ENCODE measurements at places on chromosomes 4 and X.

- peaks cover 35% of the 10 kb centered on the region for H3K4me1 ChIP-seq
- DNase-seq, result no peak
- H3K27ac ChIP-seq, result no peak overlapping the region
- H3K36me3 ChIP-seq, result peaks cover 5% of the 10 kb centered on the region
Measured at GRCh38 chr4:47838445-47838844, 578 bp upstream of the CORIN start.

DNA sequence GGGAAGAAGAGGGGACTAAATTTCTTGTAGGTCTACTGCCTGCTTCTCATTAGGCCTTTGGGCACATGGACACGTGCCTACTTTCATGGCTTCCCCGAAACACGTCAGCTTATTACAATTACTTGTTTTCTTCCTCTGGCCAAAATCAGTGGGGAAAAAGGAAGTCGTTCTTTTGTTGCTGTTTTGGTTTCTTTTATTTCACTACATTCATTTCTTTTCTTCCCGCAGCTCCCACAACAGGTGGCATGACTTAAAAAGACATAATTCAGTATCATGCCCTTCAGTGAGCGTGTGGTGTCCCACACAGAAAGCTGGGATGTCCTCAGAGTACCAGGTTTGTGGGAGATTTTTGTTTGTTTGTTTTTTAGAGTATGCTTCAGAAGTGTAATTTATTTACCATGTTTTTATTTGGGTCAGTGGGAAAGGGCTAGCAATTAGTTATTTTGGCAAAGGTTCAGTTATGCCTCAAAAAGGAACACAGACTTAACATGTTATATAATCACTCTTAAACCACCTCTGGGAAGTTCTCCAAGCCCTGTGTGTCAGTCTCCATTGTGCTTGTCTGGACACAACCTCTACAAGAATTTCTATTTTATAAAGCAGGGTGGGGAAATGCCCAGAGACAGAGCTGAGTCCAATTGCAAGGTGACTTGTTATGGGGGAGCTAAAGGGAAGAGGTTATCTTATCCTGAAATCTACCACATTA, 44.2 kb upstream of the SPRY1 start:
- no peaks in the 10 kb centered on the region for H3K36me3 ChIP-seq
- peak overlapping the region; percentile 31 for H3K27ac ChIP-seq
- DNase-seq, result no peak
- peaks cover 23% of the 10 kb centered on the region for H3K4me1 ChIP-seq
- H3K27me3 ChIP-seq, result no peaks in the 10 kb centered on the region

DNA sequence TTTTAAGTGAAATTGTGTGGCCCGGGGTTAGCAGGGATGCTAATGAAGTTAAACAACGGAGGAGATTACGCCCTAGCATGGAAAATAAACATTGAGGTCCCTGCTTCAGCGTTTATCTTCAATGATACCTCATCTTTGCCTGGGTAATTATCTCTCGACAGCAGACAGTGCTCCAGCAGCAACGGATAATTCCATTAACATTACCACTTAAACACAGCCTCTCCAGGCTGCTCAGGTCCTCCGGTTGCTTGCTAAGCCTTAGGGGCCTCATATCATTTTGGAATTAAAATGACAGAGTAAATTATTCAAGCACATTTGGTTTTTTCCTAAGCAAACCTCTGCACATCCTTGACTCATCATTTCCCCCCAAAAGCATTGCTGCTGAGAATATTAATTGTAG, 281.5 kb upstream of the KLF3 start:
- H3K36me3 ChIP-seq, result no peaks in the 10 kb centered on the region
- H3K4me3 ChIP-seq, result no peak overlapping the region
- no peak for DNase-seq
- H3K27ac ChIP-seq, result no peak overlapping the region
- peaks cover 30% of the 10 kb centered on the region for H3K4me1 ChIP-seq

DNA sequence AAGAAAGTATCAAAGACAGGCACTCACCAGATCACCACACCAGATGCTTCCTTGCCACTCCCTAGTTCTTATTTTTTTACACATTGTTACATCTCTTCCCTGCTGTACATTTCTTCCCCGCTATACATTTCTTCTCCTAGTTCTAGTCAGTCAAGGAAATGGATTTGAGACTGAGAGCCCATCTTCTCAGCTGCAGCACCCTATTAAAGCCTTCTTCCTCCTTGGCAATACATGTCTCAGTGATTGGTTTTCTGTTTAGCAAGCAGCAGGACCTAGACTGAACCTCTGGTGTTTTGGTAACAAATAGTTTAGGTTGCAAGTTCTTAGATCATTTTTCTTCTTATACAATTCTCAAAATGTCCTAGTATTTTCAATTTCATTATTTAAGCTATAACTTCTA, 35.3 kb upstream of the KLHL8 start:
- H3K36me3 ChIP-seq, result no peaks in the 10 kb centered on the region
- H3K4me3 ChIP-seq, result no peak overlapping the region
- DNase-seq, result no peak
- no peak overlapping the region for H3K27ac ChIP-seq

GRCh38 chr4:97828646-97829045, 314.6 kb downstream of the STPG2 start:
- no peak overlapping the region for H3K4me3 ChIP-seq
- H3K27ac ChIP-seq, result no peak overlapping the region
- H3K27me3 ChIP-seq, result no peaks in the 10 kb centered on the region
- H3K36me3 ChIP-seq, result no peaks in the 10 kb centered on the region
- no peak for DNase-seq

GRCh38 chr4:78566834-78567499, 15.4 kb downstream of the ANXA3 start:
- no peaks in the 10 kb centered on the region for H3K27me3 ChIP-seq
- no peak overlapping the region for H3K27ac ChIP-seq
- peaks cover 8% of the 10 kb centered on the region for H3K4me1 ChIP-seq
- DNase-seq, result no peak

DNA sequence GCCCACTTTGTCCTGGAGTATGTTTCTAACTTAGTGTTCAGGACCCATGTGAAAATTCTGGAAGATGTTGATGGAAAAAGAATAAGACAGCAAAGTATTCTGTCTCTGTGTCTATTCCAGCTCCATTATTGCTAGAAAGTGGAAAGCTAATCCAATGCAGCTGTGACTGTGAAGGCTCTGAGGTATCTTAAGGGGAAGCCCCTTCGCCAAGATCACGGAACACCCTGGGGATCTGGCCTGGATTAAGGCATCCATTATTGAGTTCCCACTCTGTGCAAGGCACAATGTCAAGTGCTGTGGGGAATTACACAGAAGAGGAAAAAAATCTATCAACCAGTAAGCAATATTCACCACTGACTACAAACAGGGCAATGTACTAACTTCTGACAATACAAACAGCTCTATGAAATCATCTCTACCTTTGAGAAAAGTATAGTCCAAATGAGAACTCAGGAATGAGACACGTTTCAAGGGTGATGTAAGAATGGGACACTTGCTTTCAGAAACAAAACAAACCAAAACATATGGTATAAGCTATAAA, 222.1 kb downstream of the LDB2 start:
- H3K27ac ChIP-seq, result no peak overlapping the region
- no peaks in the 10 kb centered on the region for H3K36me3 ChIP-seq
- peaks cover 7% of the 10 kb centered on the region for H3K4me1 ChIP-seq
- DNase-seq, result no peak

DNA sequence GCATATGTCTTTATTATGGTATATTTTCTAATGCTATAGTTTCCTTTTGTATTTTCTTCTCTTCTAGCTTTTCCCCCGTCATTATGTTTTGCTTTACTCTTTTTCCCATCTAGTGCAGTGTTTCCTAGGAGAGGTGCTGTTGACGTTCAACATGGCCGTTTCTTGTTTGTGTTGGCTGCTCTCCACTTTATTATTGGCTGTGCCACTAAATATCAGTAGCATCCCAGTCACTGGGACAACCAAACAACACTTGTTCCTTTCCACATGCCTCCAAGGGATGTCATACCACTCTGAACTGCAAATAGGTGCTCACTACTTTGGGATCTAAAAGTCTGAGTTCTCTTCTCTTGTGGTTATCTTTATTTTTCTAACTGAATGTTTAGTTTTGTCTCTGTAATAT, 26.5 kb downstream of the GBA3 start:
- no peak overlapping the region for H3K4me3 ChIP-seq
- H3K36me3 ChIP-seq, result no peaks in the 10 kb centered on the region
- H3K27ac ChIP-seq, result no peak overlapping the region
- no peak for DNase-seq
- no peaks in the 10 kb centered on the region for H3K4me1 ChIP-seq

GRCh38 chrX:153746359-153746758, 17.7 kb upstream of the PLXNB3 start:
- H3K27me3 ChIP-seq, result no peaks in the 10 kb centered on the region
- H3K4me3 ChIP-seq, result no peak overlapping the region
- DNase-seq, result no peak
- peaks cover 5% of the 10 kb centered on the region for H3K4me1 ChIP-seq
- H3K36me3 ChIP-seq, result no peaks in the 10 kb centered on the region

GRCh38 chrX:106906361-106906760, 3.2 kb upstream of the RIPPLY1 start:
- H3K27ac ChIP-seq, result no peak overlapping the region
- no peaks in the 10 kb centered on the region for H3K27me3 ChIP-seq
- no peaks in the 10 kb centered on the region for H3K4me1 ChIP-seq
- no peaks in the 10 kb centered on the region for H3K36me3 ChIP-seq
- no peak overlapping the region for H3K4me3 ChIP-seq

DNA sequence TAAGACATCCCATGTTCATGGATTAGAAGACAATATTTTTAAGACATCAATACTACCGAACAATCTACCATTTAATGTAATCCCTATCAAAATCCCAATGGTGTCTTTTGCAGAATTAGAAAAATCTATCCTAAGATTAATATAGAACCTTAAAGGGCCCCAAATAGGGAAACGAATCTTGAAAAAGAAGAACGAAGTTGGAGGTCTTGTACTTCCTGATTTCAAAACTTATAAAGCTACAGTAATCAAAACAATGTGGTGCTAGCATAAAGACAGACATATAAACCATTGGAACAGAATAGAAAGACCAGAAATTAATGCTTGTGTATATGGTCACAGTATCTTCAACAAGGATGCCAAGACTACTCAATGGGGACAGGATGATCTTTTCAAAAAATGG, 42.0 kb downstream of the CENPE start:
- no peaks in the 10 kb centered on the region for H3K4me1 ChIP-seq
- H3K36me3 ChIP-seq, result no peaks in the 10 kb centered on the region
- H3K27me3 ChIP-seq, result no peaks in the 10 kb centered on the region
- no peak overlapping the region for H3K27ac ChIP-seq

GRCh38 chr4:28921886-28922285, 1798.3 kb upstream of the PCDH7 start:
- no peaks in the 10 kb centered on the region for H3K4me1 ChIP-seq
- DNase-seq, result no peak
- H3K27me3 ChIP-seq, result no peaks in the 10 kb centered on the region
- no peak overlapping the region for H3K4me3 ChIP-seq
- H3K36me3 ChIP-seq, result no peaks in the 10 kb centered on the region

- no peaks in the 10 kb centered on the region for H3K4me1 ChIP-seq
- DNase-seq, result no peak
- H3K27ac ChIP-seq, result no peak overlapping the region
- H3K27me3 ChIP-seq, result no peaks in the 10 kb centered on the region
- no peak overlapping the region for H3K4me3 ChIP-seq
- no peaks in the 10 kb centered on the region for H3K36me3 ChIP-seq
Measured at GRCh38 chrX:121585626-121586025, 538.2 kb downstream of the GLUD2 start.

GRCh38 chr4:55154290-55154880, 29.0 kb upstream of the KDR start:
- no peaks in the 10 kb centered on the region for H3K36me3 ChIP-seq
- H3K4me1 ChIP-seq, result no peaks in the 10 kb centered on the region
- no peaks in the 10 kb centered on the region for H3K27me3 ChIP-seq
- H3K4me3 ChIP-seq, result no peak overlapping the region
- no peak for DNase-seq

DNA sequence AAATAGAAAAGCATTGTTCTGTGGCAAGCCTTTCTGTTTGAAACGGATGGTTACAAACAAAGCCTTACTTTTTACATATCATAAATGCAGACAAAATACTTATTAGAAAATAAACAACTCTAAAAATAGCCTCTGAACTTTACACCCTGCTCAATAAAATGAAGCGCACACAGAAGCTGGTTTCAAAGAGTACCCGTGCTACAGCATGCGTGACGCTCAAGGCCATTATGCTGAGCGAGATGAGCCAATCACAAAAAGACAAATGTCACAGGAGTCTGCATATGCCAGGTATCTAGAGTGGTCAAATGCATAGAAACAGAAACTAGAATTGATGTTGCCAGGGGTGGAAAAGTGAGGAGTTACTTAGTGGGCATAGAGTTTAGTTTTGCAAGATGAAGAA, 326.5 kb upstream of the GATB start:
- H3K36me3 ChIP-seq, result no peaks in the 10 kb centered on the region
- no peak overlapping the region for H3K4me3 ChIP-seq
- no peaks in the 10 kb centered on the region for H3K4me1 ChIP-seq

DNA sequence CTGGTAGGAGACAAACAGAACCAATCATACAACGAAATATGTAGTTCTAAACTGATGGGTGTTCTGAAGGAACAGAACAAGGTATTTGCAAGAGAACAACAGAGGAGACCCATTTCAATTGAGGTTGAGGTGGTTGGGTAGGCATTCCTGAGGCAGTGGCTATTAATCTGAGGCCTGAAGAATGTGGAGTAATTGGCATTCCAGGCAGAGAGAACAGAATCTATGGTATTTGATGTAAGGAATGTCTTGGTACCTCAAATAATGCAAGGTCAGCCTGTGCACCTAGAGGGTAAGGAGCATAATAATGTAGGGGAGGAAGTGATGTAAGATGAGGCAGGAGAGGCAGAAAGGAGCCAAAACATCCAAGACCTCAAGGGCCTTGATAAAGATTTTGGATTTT, 109.5 kb upstream of the TEX13C start:
- no peak for DNase-seq
- no peaks in the 10 kb centered on the region for H3K36me3 ChIP-seq
- H3K27me3 ChIP-seq, result no peaks in the 10 kb centered on the region

DNA sequence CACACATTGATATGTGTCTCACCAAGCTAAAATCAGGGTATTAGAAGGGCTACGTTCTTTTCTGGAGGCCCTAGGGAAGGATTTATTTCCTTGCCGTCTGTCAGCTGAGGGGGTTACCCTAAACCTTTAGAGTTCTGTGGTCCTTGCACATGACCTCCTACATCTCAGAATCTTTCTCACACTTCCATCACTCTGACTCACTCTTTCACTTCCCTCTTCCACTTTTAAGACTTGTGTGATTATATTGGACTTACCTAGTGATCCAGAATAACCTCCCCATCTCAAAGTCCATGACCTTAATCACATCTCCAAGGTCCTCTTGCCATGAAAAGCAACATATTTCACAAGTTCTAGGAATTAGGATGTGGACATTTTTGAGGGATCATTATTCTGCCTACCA, 53.6 kb upstream of the FUNDC1 start:
- no peak overlapping the region for H3K27ac ChIP-seq
- no peak overlapping the region for H3K4me3 ChIP-seq
- no peaks in the 10 kb centered on the region for H3K27me3 ChIP-seq
- H3K36me3 ChIP-seq, result no peaks in the 10 kb centered on the region
- DNase-seq, result no peak

Data from vagina (tissue), 2 donors.